Amygdala (tissue), 56 donors: ENCODE measurements at places on chromosomes 12 and 14.

GRCh38 chr14:70773182-70773862 is 36.0 kb downstream of the MAP3K9 start:
- DNase-seq = no peak

DNA sequence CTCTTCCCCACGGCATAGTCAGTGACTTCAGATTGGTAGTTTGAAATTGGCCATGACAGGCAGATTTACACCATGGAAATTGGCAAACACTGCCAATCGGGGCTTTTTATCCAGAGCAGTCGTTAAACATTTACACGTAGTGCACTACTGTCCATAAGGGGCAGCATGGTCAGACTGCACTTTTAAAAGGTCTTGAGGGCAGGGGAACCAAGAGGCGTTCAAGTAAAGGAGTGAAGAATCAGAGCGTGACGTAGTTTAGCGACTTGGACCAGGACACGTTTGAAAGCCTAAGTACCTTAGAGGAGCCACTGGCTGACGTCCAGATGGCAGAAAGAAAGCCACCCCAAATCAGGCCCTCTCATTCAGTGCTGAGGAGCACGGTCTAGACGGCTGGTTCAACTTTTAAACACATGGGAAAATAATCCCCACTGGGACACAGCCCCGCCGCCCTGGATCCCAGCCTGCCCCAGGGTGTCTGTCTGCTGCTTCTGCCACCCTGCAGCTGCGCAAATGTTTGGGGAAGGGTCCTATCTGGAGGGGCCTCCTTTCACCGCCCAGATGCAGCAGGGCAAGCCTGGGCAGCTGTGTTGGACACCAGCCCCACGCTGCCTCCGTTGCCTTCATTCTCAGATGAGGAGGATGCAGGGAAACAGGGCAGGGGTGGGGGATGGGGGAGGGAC is 52.5 kb upstream of the PPP2R5C start:
- no peak for DNase-seq

GRCh38 chr12:29242921-29243431 is 93.9 kb downstream of the FAR2 start:
- no peak for DNase-seq

DNA sequence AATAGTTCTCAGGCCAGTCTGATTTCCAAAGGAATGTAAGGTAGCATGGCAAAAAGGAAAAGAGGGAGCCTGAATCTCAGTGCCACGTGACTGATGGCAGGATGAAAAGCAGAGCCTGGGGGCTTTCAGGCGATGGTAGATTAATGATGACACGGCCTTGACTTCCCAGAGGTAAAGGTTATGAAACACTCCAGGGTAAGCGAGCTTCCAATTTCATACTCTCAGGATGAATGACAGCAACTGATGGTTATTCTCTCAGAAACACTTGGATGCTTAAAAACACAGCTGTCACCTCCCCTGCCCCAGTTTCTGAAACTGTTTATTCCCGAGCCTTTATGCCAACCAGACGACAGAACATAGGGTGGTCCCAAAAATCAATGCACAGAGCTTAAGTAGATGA is 28.8 kb downstream of the GDF11 start:
- DNase-seq = no peak

GRCh38 chr14:100073576-100074430 is 8.6 kb downstream of the EVL start:
- no peak for DNase-seq

GRCh38 chr14:99768381-99768780 is 24.8 kb upstream of the EML1 start:
- no peak for DNase-seq

- no peak for DNase-seq
These were observed 173.0 kb upstream of the WSCD2 start for GRCh38 chr12:107955966-107956643.

GRCh38 chr14:45261209-45261608 is 8.2 kb upstream of the MIS18BP1 start:
- no peak for DNase-seq

DNA sequence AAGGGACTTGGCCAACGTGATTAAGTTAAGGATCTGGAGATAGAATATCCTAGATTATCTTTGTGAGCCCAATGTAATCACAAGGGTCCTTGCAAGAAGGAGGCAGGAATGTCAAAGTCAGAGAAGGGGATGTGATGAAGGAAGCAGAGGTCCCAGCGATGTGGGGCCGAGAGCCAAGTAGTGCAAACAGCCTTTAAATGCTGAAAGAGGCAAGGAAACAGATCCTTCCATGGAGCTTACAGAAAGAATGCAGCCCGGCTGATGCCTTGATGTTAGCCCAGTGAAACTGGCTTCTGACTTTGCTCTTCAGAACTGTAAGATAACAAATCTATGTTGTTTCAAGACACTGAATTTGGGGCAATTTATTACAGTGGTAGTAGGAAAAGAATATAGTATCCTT is 74.9 kb downstream of the NEDD1 start:
- DNase-seq = no peak

DNA sequence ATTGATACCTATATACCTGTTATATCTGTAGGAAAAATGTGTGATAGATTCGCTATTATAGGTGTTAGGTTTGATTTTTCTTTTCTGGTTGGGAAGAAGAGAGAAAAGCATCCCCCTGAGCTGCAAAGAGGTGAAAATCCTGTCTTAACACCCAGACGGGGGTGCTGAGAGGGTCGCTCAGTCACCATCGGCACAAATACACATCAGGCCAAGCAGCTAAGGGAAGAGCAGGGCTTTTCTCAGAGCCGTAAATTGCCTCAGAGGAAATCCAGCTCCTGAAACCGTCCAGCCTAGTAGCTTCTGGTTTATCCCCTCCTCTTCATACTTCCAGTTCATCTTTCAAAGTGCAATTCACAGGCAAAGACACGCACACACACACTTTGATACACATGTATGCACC is 111.1 kb upstream of the OVCH1 start:
- DNase-seq = no peak
